Stimulated activated memory B cell treated with anti-CD40 and anti-IgM and Interleukin-4, amounts not matched to agents 10 μg/mL and 1 μg/mL and 100 μg/mL, for 72 hours (primary cell): ENCODE measurements at places on chromosomes 7 and 10.

DNA sequence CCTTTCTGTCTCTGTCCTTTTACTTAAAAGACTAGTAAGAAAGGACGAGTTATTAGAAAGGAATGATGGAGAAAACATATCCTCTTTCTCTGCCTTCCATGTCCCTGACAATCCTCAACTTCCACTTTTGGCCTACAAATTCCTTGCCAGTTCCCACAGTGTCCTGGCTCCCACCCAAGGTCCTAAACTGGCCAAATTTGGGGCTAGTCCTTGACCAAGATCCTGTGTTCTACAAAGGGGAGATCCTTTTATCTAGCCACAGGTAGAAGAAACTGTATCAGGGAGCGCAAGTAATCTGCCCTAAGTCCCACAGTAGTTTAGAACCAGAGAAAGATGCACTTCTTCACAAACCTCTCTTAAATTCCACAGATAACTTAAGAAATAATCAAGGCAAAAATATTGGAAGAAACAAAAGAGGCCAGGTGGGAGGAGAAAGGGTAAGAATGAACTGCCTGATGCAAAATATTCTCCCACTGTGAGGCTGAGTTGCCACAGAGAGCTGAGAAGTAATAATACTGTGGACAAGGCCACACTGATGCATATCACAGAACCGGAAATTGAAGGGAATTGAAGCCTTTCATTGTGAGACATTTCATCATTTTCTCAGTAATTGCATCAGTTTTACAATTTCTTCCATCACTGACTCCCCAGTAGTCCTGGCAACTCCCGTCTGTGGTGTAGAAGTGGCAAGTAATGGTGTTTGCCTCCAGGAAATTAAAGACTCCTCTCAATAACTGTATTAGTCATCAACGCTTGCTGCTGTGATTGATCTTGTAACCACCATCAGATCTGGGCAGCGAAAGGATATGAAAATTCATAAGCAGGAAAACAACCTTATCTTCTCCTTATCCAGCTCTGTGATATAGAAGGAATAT is 47.2 kb downstream of the DNAJC12 start:
- H3K4me3 ChIP-seq: no peak overlapping the region
- no peaks in the 10 kb centered on the region for H3K36me3 ChIP-seq
- no peak for ATAC-seq
- H3K27ac ChIP-seq: peak overlapping the region; percentile 19

GRCh38 chr7:116223588-116223987 is 13.2 kb downstream of the TES start:
- no peaks in the 10 kb centered on the region for H3K27me3 ChIP-seq
- H3K36me3 ChIP-seq: no peaks in the 10 kb centered on the region
- no peak for ATAC-seq
- peak overlapping the region; percentile 91 for H3K27ac ChIP-seq

GRCh38 chr10:44046605-44047004 is 338.3 kb downstream of the CXCL12 start:
- no peak overlapping the region for H3K27ac ChIP-seq
- ATAC-seq: no peak
- no peaks in the 10 kb centered on the region for H3K36me3 ChIP-seq
- H3K4me1 ChIP-seq: no peaks in the 10 kb centered on the region
- no peak overlapping the region for H3K4me3 ChIP-seq

GRCh38 chr7:74202841-74203556 is 6.8 kb upstream of the LAT2 start:
- peak; percentile 35 for ATAC-seq
- H3K36me3 ChIP-seq: no peaks in the 10 kb centered on the region
- H3K4me3 ChIP-seq: no peak overlapping the region
- H3K27ac ChIP-seq: peak overlapping the region; percentile 47

DNA sequence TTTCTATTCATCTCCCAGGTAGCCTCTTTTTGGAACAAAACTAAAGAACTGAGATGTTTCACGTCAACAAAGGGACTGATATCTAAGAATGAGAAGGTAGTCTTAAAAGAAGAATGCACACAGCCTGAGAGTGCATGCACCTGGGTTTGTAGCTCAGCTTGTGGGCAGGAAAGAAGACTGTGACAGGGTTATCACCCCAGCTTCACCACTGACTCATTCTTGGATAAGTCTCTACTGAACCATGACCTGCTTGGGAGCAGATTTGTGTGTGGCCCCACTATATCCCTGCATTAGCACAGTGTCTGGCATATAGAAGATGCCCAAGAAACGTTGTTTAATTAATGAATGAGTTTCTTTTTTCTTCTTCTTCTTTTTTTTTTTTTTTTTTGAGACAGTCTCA is 187.5 kb downstream of the GPAM start:
- H3K27ac ChIP-seq: no peak overlapping the region
- no peaks in the 10 kb centered on the region for H3K36me3 ChIP-seq
- H3K27me3 ChIP-seq: no peaks in the 10 kb centered on the region
- H3K4me1 ChIP-seq: no peaks in the 10 kb centered on the region

GRCh38 chr10:2760736-2761135 is 306.6 kb upstream of the PFKP start:
- no peaks in the 10 kb centered on the region for H3K36me3 ChIP-seq
- H3K4me3 ChIP-seq: no peak overlapping the region
- ATAC-seq: no peak
- peaks cover 21% of the 10 kb centered on the region for H3K27me3 ChIP-seq

GRCh38 chr10:86644152-86644793 is 10.1 kb upstream of the OPN4 start:
- ATAC-seq: no peak
- no peak overlapping the region for H3K27ac ChIP-seq
- H3K4me3 ChIP-seq: no peak overlapping the region

GRCh38 chr7:156461881-156462665 is 178.5 kb upstream of the RNF32 start:
- ATAC-seq: no peak
- no peak overlapping the region for H3K4me3 ChIP-seq
- H3K36me3 ChIP-seq: no peaks in the 10 kb centered on the region
- no peak overlapping the region for H3K27ac ChIP-seq
- no peaks in the 10 kb centered on the region for H3K4me1 ChIP-seq

GRCh38 chr7:36862771-36863261 is 138.5 kb upstream of the AOAH start:
- no peaks in the 10 kb centered on the region for H3K4me1 ChIP-seq
- H3K4me3 ChIP-seq: no peak overlapping the region
- peaks cover 94% of the 10 kb centered on the region for H3K36me3 ChIP-seq
- H3K27ac ChIP-seq: no peak overlapping the region
- no peaks in the 10 kb centered on the region for H3K27me3 ChIP-seq
- no peak for ATAC-seq

DNA sequence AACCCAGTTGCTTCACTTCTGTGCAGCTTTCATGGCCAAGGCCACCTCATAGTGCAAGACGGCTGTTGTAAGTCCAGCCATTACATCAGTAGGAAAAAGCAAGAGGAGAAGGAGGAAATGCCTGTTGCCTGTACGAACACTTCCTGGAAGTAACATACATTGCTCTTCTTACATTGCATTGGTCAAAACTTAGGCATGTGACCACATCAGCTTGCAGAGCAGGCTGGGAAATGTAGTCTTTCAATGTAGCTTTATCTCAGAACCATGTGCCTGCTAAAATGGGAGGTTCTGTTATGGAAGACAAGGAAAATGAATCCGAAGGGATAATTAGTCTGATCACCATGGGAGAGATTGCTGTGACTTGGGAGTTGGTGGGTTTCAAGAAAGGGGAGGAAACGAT is 4.3 kb downstream of the SLC29A3 start:
- H3K4me1 ChIP-seq: peaks cover 30% of the 10 kb centered on the region
- ATAC-seq: no peak
- peaks cover 33% of the 10 kb centered on the region for H3K36me3 ChIP-seq
- no peak overlapping the region for H3K27ac ChIP-seq

DNA sequence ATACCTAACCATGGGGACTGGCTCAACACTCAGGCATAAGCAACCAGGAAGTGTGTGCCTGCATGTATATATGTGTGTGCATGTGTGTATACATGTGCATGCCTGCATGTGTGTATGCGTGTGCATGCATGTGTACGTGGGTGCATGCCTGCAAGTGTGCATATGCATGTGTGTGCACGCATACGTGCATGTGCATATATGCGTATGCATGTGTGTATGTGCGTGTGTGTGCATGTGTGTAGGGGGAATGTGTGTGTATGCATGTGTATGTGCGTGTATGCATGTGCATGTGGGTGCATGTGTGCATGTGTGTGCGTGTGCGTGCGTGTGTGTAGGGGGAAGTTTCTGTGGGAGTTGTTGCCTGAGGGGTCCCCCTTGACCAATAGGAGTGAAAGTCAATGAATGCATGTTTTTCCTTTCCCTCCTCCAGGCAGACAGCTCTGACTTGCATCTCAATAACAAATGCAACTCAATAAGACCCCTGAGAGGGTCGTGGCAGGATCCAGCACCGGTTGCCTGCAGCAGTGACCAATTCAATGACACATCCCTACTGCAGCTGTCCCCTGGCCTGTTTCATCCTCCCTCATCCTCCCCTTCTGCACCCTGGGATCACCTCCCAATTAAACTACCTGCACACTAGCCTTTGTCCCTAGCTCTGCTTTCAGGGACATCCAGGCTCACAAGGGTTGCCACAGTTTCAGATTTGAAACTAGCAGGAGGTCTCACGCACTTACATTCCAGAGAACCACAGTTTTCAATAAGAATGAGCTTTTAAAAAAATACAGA is 27.0 kb upstream of the FZD8 start:
- no peaks in the 10 kb centered on the region for H3K36me3 ChIP-seq
- no peaks in the 10 kb centered on the region for H3K4me1 ChIP-seq
- H3K27me3 ChIP-seq: peaks cover 10% of the 10 kb centered on the region
- H3K4me3 ChIP-seq: no peak overlapping the region
- no peak overlapping the region for H3K27ac ChIP-seq

GRCh38 chr10:69317175-69317604 is 38.9 kb downstream of the HK1 start:
- ATAC-seq: peak; percentile 7
- H3K27me3 ChIP-seq: no peaks in the 10 kb centered on the region
- H3K4me1 ChIP-seq: peaks cover 30% of the 10 kb centered on the region
- no peaks in the 10 kb centered on the region for H3K36me3 ChIP-seq
- peak overlapping the region; percentile 90 for H3K27ac ChIP-seq

DNA sequence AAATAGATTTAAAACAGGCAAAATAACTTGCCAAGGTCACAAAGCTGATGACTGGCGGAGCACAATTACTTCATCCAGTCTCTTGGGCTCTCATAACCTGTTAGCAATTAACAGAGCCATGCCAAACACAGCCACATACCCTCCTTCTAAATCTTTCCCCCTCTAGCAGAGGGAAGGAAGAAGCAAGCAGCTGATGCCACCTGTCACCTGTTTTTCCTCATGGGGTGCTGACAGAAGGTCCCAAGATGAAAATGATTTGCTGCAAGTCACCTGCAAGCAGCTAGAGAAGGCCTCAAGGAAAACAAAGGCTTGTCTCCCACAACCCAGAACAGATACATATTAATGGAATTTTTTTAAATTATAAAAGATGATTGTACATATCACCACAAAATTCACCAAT is 117.8 kb downstream of the GFRA1 start:
- ATAC-seq: no peak
- no peak overlapping the region for H3K4me3 ChIP-seq
- no peaks in the 10 kb centered on the region for H3K36me3 ChIP-seq
- H3K27me3 ChIP-seq: no peaks in the 10 kb centered on the region
- no peaks in the 10 kb centered on the region for H3K4me1 ChIP-seq
- no peak overlapping the region for H3K27ac ChIP-seq

DNA sequence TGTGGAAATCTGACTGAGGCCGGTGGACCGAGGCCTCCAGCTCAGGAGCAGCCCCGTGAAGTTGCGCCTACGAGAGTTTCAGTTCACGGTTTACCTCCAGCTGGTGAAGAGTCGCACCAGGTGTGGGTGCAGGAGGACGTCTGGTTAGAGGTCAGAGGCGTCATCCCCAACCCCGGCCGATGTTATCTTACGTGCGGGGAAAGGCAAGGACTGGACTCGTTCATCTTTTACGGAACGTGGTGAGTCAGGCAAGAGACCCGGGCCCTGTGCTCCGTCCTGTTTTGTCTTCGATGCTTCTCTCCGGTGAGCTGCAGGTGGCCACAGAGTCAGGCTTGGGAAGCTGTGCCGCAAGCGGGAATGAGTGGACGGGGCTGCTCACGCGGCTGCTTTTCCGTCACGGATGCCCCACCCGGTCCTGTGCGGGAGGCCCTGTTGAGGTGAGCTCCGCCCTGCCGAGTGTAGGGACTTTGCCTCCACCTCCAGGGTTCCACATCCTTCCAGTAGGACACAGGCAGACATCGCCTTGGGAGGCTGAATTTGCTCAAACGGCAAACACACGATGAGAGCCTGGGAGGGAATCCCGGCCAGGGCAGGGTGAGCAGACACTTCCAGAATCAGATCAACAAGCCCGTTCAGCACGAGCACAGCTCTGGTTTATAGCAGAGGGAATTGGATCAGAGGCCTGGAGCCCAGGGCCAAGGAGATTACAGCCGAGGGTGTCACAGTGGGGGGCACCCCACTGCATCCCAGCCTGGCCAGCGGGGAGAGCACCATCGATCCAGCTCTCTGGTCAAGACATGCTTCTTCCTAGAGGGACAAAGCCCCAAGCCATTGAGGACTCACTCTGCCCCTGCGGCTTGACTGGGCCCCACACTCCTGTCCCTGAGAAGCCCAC is 50.1 kb upstream of the INPP5A start:
- no peak overlapping the region for H3K27ac ChIP-seq
- no peaks in the 10 kb centered on the region for H3K27me3 ChIP-seq
- H3K36me3 ChIP-seq: no peaks in the 10 kb centered on the region
- H3K4me3 ChIP-seq: no peak overlapping the region
- ATAC-seq: peak; percentile 59

GRCh38 chr7:119556436-119556835 is 716.5 kb upstream of the KCND2 start:
- H3K36me3 ChIP-seq: no peaks in the 10 kb centered on the region
- H3K27ac ChIP-seq: no peak overlapping the region
- H3K4me3 ChIP-seq: no peak overlapping the region

- H3K27ac ChIP-seq: no peak overlapping the region
- H3K4me3 ChIP-seq: no peak overlapping the region
- peaks cover 31% of the 10 kb centered on the region for H3K36me3 ChIP-seq
- ATAC-seq: no peak
Observed at GRCh38 chr10:70418229-70418628, 14.3 kb downstream of the EIF4EBP2 start.

GRCh38 chr10:128835361-128835760 is 631.7 kb upstream of the MGMT start:
- no peak overlapping the region for H3K4me3 ChIP-seq
- no peak for ATAC-seq
- H3K36me3 ChIP-seq: no peaks in the 10 kb centered on the region
- H3K27me3 ChIP-seq: no peaks in the 10 kb centered on the region
- no peaks in the 10 kb centered on the region for H3K4me1 ChIP-seq

DNA sequence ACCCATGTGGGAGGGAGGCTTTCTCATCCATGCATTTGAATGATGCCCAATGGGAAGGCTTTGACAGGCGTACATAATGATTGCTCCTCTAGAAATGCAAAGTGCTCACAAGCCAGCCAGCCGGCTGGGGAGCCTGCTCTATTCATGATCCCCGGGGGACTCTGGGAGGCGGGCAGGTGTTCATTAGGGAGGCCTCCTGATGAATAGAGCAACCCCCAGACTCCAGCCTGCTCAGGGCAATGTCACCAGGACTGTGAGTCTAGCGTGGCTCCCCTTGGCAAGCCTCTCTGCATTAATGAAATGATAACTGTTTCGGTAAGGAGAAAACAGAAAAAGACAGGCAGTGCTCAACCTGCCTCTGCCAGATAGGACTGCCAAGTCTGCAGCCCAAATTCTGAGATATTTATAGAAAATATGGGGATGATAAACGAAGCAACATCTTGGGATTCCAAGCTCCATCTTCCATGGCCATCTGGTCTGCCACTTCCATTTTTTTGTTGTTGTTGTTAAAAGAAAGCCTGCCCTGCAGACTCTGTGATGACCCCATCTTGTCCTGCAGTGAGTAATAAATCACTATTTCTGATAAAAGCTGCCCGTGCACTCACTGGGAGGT is 236.4 kb downstream of the PRPF18 start:
- no peaks in the 10 kb centered on the region for H3K36me3 ChIP-seq
- ATAC-seq: no peak
- H3K4me3 ChIP-seq: no peak overlapping the region
- peaks cover 50% of the 10 kb centered on the region for H3K27me3 ChIP-seq
- no peak overlapping the region for H3K27ac ChIP-seq
